ENCODE measurements at places on chromosomes 2 and 18.

- DNase-seq = no peak
Observed at GRCh38 chr2:230668939-230669303, 43.7 kb upstream of the CAB39 start.

DNA sequence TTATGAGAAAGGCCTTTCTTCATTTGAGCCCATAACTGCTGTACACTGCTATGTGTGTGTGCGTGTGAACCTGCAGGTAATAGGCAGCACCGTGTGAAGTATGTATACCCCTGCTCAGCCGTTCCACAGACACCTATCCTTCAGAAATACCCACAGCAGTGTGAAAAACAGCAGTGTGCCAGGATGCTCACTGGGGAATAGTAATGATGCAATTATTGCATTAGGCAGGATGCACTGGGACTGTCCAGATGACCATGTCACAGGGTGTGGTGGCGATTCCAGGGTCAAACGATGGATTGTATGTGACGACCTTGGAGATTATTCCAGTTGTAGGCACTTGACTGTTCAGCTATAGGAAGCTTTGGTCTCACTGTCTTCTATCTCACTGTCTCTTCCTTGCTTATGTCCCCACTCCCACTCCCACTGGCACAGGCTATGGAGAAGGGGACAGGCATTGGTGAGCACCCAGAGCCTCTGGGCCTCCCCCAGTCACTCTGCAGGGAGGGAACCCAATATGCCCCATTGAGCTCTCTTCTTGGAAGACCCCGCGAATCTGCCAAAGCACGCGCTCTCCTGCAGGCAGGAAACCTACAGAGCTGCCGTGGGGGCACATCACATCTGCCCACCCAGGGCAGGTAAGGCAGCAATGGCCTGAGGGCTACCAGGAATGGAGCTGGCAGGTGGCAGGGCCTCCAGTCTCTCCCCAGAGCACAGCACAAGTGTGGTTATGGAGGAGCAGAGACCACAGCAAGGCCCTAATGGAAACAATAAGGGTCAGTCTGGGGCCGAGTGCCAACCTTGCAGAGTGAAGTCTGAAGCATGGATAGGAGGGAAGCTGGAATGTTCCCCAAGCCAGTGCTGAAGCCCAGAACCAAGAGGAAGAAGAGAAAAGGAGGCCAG lies 518.9 kb upstream of the RAB6C start:
- DNase-seq = no peak

- DNase-seq = no peak
Observed at GRCh38 chr2:189421644-189422043, 19.6 kb upstream of the WDR75 start.

GRCh38 chr18:14767474-14767873 lies 19.5 kb downstream of the ANKRD30B start:
- no peak for DNase-seq

DNA sequence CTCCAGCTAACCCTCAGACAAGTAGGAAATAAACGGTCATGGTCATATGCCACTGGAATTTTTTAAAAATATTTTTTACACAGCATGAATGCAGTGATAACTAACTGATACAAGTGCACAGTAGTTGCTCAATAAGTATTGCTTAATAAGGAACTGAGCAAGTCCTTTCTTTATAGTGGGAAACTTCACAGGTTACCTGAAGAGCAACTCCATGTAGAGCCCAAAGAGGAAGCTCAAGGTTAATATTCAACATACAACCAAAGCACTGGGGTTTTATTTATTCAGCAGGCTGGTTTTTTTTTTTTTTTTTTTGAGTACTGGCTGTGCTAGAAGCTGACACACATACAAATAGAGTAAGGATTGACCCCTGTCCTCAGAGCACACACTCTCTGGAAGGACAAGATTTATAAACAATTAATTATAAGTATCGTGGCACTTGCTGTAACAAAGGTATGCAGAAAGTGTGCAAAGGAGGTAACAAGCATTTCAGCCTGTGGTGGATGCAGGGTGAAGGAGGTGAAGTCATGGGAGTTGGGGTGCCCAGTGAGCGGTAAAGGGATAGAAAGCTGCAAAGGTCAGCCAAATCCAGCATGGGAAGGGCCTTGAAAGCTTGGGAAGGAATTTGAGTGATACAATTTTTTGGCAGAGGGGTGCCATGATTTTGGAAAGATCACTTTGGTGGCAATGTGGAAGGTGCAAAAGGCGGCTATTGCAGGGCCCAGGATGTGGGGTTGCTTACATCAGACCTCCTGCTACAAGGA lies 52.7 kb downstream of the ATOH8 start:
- no peak for DNase-seq

DNA sequence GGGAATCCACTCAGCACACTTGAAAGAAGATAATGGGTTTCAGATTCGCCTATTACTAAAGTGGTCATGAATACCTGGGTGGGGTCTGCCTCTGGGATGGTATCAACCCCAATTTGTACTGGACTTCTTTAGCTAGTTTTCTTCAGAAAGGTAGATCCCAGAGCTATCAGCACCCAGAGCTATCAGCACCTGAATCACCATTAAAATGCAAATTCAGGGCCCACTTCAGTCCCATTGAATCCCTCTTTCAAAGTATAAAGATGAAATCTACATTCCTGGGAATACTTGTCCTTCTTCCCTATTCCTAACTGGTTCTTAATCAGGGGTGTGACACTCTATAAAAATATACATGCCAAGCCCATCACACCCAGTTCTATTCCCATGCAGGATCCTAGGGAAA lies 914.3 kb downstream of the DCC start:
- DNase-seq = no peak
